ENCODE measurements at places on chromosomes 6 and 20.

DNA sequence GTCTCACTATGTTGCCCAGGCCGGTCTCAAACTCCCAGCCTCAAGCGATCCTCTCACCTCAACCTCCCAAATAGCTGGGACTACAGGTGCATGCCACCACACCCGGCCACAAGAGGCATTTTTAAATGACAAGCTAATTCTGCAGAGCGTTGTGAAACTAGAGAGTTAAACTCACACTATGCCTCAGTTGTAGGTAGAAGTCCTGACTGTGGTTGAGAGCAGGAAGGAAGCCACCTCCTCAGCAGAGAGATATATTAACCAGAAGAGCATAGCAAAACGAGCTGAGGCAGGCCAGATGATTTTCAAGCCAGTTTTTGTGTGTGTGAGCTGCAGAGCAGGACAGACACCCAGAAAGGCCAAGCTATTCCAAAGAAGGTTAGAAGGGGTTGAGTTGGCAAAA is 150.3 kb downstream of the MBOAT1 start:
- no peak for DNase-seq

- no peak for DNase-seq
These were observed 26.7 kb downstream of the RALGAPB start for GRCh38 chr20:38499366-38499765.

DNA sequence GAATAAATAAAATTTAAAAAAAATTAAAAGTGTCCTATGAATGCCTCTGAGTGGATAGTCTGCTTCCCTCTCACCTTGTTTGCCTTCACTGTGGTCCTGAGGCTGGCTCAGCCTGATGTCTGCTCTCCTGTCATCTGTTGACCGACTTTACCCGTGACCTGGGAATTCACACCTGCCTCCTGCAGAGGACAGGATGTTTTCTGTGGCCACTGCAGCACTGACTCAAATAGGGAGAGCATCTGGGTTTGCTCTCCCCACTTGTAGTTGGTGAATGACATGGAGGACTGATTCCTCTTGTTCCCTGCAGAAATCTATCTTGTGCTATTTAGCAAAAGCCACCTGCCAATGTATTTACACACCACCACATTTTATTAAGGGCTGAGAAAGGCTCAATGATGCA is 52.4 kb upstream of the ERVFRD-1 start:
- no peak for DNase-seq

GRCh38 chr6:18210707-18211106 is 53.6 kb downstream of the DEK start:
- DNase-seq: no peak

- no peak for DNase-seq
These were observed 2.1 kb upstream of the RPS12 start for GRCh38 chr6:132812255-132812732.

DNA sequence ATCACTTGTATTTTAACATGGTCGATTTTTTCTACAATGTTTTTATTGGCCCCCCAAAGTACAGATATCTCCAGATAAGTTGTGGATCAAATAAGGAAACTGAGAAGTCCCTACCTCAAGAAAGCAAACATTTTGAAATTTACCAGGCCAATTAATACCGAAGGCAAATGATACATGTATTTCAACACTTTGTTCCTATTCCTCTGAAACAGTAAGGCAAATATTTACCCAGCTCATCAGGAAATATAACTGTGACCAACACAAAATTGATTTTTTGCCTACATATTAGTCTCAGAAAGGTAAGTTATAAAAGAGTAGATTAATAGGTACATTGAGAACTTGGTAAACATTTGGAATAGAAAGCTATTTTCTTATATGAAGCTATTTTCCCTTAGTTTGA is 51.3 kb upstream of the ADGRF5 start:
- DNase-seq: no peak

DNA sequence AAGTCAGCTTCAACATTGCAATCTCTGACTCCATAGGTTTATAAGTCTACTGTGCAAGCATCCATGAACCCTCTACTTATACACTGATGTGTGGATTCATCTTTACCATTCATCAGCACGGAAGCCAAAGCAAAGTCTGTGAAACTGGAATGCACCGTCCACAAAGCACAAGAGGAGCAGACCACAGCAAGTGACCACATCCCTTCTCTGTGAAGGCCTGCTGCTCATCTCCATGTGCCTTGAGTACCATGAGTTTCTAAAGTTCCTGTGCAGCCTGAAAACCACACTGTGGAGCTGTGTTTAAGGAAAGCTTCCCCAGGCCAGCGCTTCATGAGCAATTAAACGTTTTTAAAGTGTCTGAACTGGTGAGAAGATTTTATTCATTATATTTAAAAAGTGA is 20.0 kb downstream of the GABRR1 start:
- no peak for DNase-seq

- no peak for DNase-seq
These were observed 158.3 kb downstream of the SYCP2 start for GRCh38 chr20:59774921-59775686.

DNA sequence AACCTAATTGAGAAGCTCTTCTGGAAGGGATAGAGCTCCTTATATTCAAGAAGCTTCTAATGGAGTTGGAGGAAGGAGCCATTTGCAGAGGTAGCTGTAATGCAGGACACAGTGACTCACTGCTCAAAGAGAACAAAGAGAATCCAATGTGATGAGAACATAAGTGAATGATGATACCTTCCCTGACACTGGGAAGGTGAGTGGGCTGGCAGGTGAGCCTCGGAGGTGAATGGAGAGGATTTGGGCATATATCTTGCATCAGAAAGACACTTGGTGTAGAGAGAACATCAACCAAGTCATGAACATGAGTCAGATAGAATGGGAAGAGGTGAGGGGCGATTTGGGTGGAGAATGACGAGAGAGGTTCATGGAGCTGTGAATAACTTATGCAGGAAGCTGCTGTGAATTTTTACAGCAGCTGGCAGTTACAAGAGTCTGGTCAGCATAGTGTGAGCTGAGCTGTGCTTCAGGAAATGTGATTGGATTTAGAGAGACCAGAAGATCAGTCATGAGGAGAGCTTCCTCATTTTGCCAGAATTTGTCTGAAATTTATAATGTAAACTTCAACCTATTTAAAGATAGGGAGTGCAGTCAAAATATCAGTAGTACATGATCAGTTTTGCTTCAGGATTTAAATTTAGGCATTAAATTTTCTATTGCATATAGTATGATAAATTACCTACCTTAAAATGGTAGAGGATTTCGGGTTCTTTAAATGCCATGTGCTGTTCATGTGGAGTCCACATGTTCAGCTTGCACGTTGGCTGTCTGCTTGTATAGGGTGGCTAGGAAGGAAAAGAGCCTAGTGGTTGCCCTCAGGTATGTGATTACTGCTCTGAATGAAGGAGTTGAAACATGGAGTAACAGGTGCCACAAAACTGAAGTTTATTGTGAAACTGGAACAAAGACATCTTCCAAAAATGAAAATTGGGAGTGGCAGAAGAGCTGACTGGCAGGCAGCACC is 59.2 kb upstream of the KIF25 start:
- no peak for DNase-seq

DNA sequence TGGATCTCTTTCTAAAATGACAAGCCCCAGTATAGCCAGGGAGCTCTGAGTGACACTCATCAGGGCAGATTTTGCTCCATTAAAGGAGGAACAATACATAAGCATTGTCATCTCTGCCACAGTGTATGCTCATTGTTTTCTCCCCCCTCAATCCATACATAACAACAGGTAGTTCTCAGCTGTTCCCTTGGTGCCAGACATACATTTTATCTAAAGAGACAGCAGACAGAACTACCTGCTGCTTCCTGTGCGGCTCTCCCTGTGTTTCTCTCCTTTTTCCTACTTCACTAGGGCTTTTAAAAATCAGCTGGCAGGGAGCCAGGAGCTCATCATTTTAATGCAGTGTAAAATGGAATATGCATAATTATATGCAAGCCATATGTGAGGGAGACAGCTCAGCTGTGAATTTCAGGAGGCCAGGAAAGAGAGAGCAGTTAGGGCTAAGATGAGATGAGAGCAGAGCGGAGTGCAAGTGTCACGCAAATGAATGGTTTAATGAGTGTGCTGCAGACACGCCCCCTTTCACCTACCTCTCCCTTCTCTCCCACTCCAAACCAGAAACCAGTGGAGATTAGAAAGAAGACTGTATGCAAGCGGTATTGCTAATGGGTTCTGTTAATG is 96.0 kb downstream of the SOBP start:
- no peak for DNase-seq

- no peak for DNase-seq
These were observed 984 bp downstream of the TNFRSF21 start for GRCh38 chr6:47308552-47309290.

DNA sequence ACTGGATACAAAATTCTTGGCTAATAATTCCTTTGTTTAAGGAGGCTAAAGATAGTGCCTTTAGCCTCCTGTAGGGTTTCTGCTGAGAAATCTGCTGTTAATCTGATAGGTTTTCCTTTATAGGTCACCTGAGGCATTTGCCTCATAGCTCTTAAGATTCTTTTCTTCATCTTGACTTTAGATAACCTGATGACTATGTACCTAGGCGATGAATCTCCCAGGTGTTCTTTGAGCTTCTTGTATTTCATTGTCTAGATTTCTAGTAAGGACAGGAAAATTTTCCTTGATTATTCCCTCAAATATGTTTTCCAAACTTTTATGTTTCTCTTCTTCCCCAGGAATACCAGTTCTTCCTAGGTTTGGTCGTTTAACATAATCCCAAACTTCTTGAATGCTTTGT is 479.4 kb upstream of the MAN1A1 start:
- DNase-seq: no peak

- no peak for DNase-seq
These were observed 7.0 kb downstream of the ELMO2 start for GRCh38 chr20:46399401-46399800.

DNA sequence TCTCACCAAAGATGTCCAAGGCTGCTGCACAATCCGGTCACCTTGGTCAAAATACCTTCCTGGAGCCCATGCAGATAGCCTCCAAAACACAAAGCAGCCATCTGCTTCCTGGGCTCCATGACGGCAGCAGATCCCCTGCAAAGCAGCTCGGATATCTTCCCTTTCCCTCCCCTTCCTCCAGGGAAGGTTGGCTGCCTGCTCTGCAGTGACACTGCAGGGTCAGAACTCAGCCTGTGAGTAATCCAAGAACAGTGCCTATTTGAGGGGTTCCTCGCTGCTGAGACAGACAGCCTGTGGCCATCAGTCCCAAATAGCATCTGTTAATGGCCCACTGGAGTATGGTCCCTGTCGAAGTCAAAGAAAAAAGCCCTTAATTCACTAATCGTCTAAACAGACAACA is 270.8 kb downstream of the PREX1 start:
- no peak for DNase-seq

- no peak for DNase-seq
These were observed 373.1 kb downstream of the CD109 start for GRCh38 chr6:74069089-74069581.

GRCh38 chr6:52612336-52613054 is 35.6 kb upstream of the TRAM2 start:
- no peak for DNase-seq

GRCh38 chr20:48788486-48789072 is 39.2 kb downstream of the PREX1 start:
- no peak for DNase-seq

DNA sequence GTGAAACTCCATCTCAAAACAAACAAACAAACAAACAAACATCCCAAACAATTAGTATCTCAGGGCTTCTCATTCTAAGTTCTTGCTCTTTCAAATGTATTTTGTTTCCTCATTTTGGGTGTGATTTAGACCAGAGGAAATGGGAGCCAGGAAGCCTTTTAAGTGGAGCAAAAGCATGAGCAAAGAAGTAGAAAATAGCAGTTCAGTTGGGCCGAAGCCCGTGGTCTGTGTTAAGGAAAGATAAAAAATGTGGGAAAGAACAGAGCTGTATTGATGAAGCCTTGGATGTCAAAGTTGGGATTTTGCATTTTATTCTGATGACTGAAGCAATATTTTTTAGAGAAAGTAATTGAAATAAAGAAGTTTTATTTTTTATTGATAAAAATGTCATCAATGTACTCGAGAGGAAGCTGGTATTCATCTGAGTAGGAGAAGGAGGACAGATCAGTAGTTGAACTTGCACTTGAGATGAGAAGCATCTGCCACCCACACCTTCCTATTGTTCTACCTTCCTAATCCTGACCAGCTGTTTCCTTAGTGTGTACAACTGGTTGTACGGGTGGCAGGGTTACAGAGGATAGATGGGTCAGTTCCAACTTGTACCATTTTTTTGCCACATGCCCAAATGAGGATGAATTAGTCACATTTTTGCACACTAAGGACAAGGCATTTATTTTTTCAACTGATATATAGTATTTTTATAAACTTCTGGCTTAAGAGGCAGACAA is 56.1 kb downstream of the KIAA0408 start:
- no peak for DNase-seq

- no peak for DNase-seq
These were observed 11.7 kb downstream of the ARFGEF2 start for GRCh38 chr20:48933017-48933766.

DNA sequence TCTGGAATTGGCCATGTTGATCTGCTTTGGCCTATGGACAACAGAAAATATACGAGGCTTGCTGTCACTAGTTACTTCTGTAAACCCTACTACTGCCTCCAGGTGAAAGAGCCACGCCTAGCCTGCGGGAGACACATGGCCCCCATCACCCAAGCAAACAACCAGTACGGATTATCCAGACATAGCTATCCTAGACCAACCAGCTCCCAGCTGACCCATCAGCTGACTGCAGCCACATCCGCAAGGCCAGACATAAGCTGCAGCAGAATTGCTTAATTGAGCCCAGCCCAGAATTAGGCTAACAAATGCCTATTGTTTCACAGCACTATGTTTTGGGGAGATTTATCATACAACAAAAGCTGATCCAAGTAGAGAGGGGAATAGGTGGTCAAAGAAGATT is 13.5 kb downstream of the REV3L start:
- no peak for DNase-seq

DNA sequence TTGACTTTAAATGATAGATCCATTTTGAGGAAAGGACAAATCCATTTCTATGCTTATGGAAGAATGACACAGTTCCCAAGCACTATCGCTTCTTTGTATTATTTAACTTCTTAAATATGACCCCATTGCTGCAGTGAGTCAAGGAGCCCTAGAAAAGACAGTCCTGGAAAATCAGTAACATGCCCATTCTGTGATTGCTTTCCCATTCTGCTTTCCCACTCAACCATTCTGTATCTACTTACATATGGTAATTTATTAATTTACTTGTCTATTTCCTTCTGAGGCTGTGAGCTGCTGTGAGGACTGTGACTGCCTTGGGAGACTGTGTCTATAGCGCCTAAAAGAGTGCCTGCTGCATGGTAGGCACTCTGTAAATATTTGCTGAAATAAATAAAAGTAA is 85.4 kb upstream of the TMEM30A start:
- DNase-seq: no peak

DNA sequence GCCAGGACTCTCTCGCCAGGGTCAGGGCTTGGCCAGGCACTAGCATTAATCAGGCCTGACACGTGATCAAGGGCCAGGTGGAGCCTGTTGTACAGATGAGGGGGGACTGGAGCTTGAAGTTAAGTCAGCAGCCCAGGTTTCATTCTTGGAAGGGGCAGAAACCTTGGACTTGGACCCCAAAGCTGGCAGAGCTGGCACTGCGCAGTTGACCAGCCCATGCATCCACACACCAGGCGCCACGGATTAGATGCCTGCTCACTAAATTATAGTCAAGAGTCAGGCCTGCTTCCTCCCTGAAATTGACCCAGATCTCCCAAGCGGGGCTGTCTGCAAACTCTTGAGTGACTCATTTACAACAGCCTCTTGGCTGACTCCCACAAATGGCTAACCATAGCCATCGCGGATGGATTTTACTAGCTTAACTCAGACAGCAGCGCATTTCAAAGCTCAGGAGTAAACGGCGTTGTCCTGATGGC is 4.1 kb upstream of the TAF4 start:
- no peak for DNase-seq

Data from iPS DF 6.9 (cell line).